ENCODE measurements at places on chromosomes 3 and 15.

DNA sequence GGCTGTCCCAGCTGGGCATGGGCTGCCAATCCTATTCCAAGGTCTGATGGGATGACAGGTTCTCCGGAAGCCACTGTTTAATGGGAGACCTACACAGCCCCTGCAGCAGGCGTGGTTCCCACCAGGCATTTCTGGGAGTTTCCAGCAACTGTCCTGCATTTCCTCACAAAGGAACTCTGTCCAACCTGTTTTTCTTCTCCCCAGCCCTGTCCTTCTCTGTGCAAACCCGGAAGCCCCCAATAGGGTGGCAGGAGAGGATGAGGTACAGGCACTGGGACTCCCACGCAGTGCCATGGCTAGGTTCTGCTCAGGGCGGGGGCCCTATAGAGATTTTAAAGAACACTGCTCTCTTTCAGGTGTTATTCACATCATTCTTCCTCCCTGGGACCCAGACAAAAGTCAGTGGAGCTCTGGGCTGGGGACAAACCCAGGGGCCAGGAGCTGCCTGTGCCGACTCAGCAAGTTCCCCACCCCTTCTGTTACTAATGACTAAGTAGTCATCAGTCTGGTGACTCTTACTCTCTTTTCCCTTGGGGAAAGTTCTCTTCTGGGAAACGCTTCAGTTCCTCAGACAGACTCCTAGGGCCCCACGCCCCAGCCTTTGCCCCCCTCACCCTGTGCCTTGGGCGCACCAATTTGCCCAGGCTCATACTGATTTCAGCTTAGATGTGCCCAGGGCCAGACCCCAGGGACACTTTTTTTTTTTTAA is 97.7 kb downstream of the CD47 start:
- no peak for DNase-seq

GRCh38 chr3:160697637-160698380 is 20.8 kb downstream of the ARL14 start:
- DNase-seq: no peak

- DNase-seq: no peak
These were observed 25.5 kb downstream of the SIN3A start for GRCh38 chr15:75425966-75426500.

DNA sequence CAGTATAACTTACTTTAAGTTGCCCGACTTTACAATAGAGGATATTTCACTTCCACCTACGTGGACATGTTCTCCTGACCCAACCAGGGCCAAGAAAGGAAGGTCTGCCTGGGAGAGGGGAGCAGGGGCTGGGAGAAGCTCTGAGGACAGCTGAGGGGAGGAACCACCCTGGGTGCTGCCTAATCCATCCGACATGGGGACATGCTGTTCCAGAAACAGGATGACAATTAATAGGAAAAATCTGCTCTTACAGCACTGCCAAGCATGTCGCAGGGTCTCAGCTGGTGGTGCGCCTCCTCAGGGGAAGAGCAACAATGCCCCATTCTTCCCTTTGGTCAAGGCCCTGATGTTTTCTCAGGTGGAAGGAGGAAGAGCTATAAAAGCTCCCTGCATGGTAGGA is 132.3 kb downstream of the NTRK3 start:
- no peak for DNase-seq

DNA sequence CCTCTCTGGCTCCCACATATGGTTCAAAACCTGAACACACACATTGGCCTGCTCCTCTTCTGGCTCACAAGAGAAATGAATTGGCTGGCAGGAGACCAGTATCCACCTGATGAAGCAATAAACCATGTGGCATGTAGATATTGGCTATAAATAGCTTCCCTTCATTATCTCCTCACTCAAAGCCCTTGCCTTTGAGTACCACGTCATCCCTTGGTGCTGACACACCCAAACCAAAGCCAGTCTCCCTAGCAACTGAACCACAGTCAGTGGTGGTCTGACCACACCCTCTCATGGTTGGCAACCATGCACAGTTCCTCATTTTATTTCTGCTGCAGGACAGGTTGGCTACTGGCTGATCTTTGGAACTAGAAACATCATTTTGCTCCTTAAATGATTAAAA is 98.8 kb downstream of the ZNF621 start:
- DNase-seq: no peak

- no peak for DNase-seq
These were observed 30.0 kb downstream of the SNX33 start for GRCh38 chr15:75677465-75678323.

GRCh38 chr3:11367143-11367693 is 95.0 kb downstream of the ATG7 start:
- DNase-seq: no peak

DNA sequence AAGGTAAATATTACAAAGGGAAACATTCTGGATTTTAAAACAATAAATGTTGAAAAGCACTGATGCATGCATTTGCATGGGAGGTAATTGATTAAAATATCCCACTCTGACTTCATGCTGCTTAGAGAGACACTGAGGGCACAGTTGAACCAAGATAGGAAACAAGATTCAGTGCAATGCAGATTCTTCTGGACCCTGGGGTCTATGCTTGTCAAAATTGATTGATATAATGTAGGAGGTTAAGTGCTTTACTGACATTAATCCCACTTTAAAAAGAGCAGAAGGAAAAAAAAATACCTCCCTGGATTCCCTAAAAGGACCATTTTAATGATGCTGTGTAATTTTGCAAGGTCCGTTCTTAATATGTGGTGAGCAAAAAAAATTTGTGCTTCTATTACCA is 454.2 kb downstream of the GABRB3 start:
- no peak for DNase-seq

GRCh38 chr15:69743091-69743490 is 290.5 kb downstream of the RPLP1 start:
- no peak for DNase-seq

- DNase-seq: peak; percentile 81
These were observed 106.3 kb upstream of the BFSP2 start for GRCh38 chr3:133293397-133294110.

- DNase-seq: no peak
These were observed 48.1 kb downstream of the HSPBAP1 start for GRCh38 chr3:122745369-122746021.

- DNase-seq: no peak
These were observed 244.7 kb upstream of the NR2E3 start for GRCh38 chr15:71565631-71566160.

DNA sequence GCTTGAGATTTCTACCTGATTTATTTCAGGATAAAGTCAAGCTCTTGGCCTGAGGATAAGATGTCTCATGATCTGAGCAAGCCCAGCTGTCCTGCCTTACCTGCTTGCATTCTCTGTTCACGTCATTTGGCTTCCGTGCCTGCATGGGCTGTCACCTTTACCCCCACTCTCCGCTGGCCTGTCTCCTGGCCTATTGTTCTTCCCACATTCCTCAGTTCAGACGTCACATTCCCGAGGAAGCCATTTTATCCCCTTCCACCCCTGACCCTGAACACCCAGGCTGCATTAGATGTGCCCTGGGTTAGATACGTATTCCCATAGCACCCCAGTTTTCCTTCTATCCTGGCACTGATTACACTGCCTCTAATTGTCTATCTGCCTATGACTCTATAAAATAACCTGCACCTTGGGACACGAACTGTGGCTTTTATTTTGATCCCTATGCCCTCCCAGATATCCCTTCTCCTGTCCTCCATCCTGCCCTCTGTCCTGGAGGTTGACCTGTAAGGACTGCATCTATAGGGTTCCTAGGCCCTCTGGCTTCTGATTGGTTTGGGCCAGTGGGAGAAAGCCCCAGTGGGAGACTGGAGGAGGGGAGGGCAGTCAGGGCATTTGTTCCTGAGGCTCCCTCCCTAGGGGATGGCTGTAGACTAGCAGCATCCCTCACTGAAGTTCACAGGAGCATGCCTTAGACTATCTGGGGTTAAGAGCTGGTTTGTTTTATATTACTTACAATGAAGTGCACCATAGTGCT is 19.2 kb upstream of the UBE2Q2 start:
- DNase-seq: no peak

- no peak for DNase-seq
These were observed 513.9 kb upstream of the NR2F2 start for GRCh38 chr15:95816591-95816990.

GRCh38 chr3:58792921-58793451 is 126.4 kb upstream of the FAM3D start:
- no peak for DNase-seq

GRCh38 chr15:55276324-55276723 is 13.3 kb downstream of the RAB27A start:
- DNase-seq: no peak

GRCh38 chr3:15051531-15051930 is 13.6 kb downstream of the MRPS25 start:
- no peak for DNase-seq

DNA sequence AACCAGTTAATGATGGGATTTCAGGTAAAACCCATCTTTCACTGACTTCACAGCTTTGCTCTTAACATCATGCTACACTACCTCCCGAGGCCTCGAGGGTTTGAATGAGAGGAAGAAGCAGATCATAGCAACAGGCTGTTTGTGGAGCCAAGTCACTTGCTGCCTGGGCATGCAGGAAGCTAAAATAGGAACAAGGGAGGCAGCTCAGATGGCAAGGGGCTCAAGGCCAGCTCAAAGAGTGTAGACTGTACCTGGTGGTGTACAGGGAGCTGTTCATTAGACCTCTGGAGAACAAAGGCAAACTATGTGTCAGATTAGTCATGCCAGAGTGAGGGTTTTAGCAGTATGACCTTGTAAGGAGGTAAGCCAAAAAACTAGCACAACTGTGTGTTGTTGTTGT is 28.8 kb downstream of the ARRDC4 start:
- DNase-seq: no peak

- no peak for DNase-seq
These were observed at the start of gene WDR72 for GRCh38 chr15:53759411-53759931. WDR72 (minus strand) TSS chr15:53759663; CDS start chr15:53733149, 26,514 bp downstream.

DNA sequence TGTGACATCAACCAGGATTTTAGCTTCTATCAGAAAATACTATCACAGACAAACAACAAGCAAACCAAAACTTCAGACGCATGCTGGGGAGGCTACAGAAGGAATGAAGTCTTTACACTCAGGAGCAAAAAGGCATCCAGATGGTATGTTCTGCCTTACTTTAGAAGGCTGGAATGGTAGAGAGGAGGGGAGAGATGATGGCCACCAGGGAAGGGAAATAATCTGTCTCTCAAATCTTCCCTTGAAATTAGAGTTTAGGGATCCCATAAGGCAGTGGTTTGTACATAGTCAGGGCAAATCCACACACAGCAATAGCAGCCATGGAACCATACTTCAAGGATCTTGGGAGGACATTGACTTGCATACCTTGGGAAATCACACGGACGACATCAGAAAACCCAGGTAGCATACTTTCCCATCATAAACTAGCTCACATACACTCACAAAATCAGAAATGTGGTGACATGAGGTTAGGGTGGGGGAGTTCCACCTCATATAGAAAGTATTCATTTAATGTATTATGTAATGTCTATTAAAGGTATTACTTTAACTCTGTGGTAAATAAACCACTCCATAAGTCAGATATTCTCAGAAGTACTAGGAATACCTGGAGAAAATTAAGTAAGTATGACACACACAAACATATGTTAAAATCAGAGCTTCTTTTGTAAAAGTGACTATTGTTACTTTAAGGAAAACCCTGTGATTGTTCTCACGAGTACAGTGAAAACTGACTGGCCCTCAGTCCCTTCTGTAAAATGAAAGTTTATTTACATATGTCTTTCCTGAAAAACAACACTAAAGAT is 9.4 kb downstream of the BTLA start:
- no peak for DNase-seq

- no peak for DNase-seq
These were observed 44.0 kb downstream of the EIF4E3 start for GRCh38 chr3:71681224-71681668.

DNA sequence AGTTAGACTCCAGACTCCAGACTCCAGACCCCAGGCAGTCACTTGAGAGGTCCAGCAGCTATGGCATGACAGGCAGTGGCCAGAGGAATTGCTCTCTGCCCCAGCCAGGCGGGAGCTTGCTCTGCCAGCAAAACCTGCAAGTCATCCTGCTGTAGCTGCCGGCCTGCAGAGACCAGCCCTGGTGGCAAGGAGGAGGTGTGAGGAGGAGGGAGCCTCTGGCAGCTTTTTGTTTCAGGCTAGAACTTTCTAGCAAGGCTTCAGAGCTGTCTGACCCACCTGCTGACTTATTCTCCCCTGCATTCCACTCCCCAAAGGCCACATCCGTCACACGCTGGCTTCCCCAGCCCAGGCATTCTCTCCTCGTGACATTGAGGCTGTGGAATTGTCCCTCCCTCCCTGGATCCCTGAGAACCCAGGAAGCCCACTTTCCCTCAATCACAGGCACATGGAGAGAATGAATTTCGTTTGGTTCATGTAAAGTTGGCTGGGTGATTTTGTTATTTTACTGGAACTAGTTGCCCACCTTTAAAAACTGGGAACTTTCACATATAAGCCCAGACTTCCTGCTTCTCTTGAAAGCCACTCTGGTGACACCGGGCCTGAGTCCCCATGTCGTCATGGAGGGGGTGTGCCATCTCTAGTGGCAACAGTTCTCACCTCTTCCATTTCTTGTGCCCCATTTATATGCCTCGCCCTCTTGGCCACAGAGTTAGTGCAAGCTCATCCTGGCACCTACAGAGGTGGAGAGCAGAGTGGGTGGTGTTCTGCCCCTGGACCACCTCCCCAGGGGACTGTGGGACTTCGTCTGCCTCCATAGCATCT is 82.7 kb downstream of the ABHD5 start:
- no peak for DNase-seq

DNA sequence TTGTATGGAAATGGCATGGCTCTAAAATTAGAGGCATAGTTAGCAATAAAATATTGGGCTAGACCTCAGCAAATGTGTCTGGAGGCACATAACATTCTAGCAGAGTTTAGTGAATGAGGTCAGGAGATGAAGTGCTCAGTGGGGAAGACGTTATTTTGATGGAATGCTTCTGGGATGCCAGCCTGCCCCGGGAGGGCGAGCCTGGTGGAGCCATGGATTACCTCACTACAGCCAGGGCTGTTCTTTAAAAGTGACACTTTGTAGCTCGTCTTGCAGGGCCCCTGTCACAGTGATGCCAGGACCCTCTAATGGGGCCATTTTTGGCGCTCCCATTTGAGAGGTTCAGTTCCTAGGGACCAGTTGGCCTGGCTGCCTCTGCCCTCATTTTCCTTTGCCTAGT is 48.5 kb downstream of the PXYLP1 start:
- DNase-seq: no peak

DNA sequence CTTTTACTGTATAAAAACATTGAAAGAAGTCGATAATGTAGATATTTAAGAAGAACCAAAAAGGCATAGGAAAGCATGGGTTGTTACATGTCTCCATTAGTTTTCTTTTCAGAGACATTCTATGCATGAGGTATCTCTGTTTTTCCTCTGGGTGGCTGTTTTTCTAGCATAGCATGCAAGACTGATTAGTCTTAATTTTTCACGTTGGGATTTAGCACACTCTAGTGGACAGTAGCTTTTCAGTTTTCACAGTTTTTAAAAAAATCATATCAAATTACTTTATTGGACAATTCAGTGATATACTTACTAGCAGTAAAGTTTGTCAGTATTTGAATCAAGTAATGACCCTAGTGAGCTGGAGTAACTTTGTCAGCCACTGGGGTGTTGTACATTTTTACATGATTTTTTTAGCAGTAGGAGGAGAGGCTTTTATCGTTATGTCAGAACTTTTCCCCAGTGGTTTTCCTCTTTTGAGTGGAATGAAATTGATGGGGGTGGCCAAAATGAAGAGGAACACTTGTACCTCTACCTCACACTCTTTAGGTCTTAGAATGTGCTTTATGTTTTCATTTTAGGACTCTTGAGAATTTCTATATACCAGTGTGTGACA is 57.2 kb downstream of the SEC22A start:
- DNase-seq: peak; percentile 61

Measured in NCI-H1694 (cell line).